ENCODE measurements at places on chromosomes 3 and 15.

DNA sequence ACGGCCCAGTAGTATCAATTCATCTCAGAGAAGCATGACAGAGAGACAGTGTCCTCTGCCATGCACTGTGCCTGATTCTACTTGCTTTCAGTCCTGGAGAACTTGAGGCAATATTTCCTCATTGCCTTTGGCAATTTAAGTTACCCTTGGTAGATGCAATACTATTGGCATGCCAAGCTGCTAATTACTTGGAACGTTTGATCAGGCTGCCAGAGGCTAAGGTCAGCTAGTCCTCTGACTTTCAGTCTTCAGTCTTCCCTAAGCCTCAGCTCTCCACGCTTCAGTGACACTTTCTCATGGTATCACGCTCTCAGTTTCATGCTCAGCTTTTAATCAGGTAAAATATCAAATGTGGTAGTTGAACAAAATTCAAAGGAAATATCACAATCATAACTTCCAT, 13.1 kb upstream of the OSBPL11 start:
- DNase-seq: no peak

- no peak for DNase-seq
Observed at GRCh38 chr3:9780458-9780812, 10.7 kb upstream of the CAMK1 start.

- DNase-seq: no peak
Observed at GRCh38 chr3:106058475-106058874, 189.7 kb upstream of the CBLB start.

DNA sequence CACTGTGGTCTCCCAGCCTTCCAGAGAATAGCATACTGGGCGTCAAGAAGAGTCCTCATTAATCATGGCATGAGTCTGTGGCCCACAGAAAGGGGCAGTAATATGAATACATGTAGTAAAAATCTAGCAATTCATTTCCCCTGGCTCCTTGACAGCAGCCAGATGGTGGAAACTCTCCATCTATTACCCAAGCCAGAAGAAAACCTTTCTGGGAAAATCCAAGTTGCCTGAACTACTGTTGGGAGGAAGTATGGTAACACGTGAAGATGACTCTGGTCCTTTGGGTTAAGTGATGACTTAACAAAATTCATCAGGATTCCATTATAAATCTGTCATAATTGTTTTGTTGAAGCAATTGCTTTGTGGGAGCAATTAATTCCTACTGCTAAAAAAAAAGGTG, 530.5 kb downstream of the FHIT start:
- no peak for DNase-seq

DNA sequence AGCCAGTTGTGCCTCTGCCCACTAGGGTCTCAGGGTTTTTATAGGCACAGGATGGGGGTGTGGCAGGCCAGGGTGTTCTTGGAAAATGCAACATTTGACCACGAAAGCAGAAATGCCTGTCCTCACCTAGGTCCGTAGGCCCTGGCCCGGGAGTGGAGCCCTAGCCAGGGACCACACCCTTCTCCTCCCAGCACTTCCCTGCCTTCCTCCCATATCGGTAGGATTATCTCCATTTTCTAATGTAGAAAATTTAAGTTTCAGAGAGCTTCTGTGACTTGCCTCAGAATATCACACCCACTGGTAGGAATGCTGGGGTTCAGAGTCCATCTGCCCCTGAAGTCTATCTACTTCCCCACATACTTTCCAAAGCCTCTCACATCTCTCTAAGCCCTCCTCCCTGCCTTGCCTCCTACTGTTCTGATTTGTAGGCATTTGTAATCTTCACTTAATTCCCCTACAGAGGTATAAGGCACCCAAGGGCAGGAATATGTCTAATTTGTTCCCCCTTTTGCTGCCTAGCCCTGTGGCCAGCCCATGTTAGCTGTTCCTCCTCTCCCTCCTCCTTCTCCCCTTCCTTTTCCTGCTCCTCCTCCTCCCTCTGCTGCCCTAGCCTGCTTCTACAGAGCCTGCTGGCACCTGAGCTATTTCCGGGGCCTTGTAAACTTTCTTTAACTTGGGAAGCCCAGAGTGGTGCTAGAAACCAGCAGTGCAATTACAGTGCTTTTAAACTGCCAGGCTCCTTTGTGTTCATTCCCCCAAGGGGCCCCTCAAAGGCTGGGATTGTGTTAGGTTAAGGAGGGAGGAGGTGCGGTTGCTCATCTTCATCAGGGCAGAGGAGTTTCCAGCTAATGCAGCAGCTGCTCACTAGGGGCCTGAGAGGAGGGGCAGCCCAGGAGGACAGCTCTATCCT, 71.1 kb downstream of the MRPL46 start:
- DNase-seq: no peak

DNA sequence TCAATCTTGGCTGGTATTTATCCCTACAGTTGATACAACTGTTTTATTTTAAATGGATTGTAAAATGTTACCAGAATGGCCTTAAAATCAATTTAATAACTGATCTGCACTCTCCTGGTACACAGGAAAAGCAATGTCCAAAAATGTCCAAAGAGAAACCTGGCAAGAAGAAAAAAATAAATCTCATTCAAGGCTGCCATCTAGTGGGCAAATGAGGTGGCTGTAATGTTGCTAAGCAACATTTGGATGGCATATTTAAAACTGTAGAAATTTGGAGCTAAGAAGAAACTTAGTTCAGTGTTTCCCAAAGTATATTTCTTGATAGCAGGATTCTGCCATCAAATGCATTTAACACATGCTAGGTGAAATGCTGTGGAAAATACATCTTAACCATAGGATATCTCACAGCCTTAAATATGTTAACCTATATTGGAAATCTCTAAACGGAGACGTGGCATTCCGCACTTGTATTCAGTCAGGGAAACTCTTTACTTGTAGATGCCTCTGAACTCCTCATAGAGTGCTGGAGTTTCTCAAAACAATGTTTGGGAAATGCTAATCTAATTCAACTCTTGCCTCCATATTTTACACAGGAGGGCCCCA, 216.8 kb downstream of the ERC2 start:
- no peak for DNase-seq

DNA sequence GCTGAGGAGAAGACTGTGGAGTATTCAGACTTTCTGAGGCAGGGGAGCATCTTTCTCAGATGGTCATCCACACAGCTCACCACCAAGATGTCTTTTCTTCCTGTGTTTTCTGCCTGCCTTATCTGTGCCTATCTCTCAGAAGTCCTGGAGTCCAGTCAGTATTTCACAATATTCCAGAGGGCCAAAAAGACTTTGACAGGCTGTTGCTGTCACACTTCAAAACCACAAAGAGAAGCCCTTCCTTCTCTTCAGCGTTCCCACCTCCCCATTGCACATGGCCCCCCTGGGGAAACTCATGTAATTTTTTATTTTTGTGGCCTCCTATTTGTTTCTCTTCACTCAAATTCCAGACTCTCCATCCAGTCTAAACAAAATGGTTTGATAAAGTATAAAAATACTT, 585.2 kb downstream of the EPHA3 start:
- no peak for DNase-seq

- DNase-seq: no peak
Observed at GRCh38 chr3:14322001-14322400, 80.4 kb upstream of the SLC6A6 start.

- DNase-seq: no peak
Observed at GRCh38 chr15:70198441-70199123, 100.9 kb upstream of the TLE3 start.

DNA sequence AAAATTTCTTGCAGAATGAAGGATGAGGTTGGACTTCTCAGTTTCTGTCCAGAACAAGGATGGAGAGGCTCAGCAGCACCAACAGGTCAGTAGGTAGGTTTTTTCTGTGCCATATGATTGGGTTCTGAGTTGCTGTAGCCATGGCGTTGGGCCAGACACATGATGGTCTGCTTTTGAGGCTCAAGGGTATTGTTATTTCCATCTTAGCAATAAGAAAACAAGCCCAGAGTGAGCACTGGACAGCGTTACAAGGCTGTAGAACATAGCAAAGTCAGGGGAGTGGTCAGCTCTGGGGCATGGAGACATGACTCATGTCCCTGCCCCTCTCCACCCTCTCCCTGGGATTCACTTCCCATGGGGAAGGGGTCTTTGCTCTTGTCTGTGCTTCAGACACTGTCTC, 137.6 kb upstream of the TOPAZ1 start:
- no peak for DNase-seq

DNA sequence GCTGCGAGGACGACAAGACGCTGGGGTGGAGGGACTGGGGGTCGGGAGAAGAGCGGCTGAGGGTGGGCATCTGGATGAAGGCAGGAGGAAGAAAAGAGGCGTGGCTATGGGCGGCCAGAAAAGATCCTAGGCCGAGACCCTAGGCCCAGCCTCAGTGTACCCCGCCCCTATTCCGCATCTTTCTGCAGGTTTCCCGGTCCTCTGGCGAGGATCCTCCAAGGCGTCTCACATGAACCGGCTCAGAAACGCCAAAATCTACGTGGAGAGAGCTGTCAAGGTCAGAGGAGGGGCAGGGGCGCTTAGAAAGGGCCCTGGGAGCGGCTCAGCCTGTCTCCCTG, 340 bp downstream of the TTLL3 start:
- DNase-seq: no peak

GRCh38 chr15:82135638-82136037, 89.8 kb upstream of the MEX3B start:
- no peak for DNase-seq

GRCh38 chr15:51137024-51137423, 42.3 kb upstream of the TNFAIP8L3 start:
- DNase-seq: no peak

DNA sequence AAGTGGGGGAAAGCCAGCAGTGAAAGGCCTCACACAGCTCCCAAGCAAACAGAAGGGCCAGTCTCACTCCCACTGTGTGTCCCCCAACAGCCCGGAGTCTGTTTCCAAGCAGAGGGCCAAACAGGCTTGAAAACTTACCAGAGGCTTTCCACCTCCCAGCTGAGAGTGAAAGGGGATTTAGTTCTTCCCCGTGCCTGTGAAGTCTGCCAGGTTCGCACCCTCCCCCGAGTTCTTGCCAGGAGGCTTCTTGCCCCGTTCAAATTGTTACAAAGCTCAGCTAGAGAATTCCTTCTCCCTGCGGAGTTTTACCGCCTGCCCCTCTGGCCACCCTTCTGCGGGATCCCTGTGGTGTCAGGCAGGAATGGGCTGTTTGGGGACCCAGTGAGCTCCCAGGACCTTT, 68.0 kb upstream of the WNT7A start:
- no peak for DNase-seq

GRCh38 chr3:79047581-79047980, 720.2 kb downstream of the ROBO1 start:
- DNase-seq: no peak

- DNase-seq: no peak
Observed at GRCh38 chr15:41161736-41162135, 45.7 kb upstream of the INO80 start.

DNA sequence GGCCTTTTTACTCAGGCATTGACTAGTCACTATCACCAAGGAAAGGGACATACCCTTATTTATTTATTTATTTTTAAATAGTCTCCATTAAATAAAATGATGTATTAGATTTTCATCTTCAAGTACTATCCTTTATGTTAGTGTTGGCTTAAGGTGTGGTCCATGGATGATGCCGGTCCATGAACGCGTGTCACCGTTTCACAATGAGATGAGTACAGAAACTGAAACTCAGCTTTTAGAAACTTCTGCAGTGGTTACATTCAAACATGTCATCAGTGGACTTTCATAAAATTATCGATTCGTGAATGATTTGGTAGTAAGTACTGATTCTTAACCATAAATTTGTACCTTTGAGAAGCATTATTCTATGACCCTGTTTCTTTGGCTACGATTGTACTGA, 166.6 kb downstream of the SATB1 start:
- no peak for DNase-seq

DNA sequence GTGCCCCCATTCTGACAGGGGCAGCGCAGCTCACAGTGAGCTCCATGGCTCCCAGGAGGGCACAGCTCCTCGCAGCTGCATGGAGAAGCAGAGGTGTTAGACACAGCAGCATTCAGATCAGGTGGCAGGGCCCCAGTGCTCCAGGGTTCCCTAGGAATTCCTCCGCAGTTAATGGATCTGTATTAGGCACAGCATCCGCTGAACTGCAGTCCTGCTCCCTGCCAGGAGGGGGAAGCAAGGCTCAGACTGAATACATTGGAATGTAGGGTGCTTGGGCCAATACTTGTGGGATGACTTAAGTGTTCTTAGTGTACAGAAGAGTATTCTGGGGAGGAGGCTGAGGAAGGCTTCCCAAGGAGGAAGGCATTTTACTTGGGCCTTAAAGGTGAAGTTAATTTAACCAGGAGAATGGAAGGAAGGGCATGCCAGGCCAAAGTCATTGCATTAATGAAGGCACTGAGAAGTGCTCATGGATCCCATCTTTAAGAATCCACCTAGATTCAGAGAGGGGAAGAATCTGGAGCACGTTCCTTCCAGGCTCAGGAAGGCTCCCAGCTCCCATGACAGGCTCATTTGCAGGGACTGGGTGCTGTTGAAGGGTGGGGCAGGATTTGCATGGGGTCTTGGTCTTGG, 111.6 kb downstream of the RAB11A start:
- DNase-seq: no peak

DNA sequence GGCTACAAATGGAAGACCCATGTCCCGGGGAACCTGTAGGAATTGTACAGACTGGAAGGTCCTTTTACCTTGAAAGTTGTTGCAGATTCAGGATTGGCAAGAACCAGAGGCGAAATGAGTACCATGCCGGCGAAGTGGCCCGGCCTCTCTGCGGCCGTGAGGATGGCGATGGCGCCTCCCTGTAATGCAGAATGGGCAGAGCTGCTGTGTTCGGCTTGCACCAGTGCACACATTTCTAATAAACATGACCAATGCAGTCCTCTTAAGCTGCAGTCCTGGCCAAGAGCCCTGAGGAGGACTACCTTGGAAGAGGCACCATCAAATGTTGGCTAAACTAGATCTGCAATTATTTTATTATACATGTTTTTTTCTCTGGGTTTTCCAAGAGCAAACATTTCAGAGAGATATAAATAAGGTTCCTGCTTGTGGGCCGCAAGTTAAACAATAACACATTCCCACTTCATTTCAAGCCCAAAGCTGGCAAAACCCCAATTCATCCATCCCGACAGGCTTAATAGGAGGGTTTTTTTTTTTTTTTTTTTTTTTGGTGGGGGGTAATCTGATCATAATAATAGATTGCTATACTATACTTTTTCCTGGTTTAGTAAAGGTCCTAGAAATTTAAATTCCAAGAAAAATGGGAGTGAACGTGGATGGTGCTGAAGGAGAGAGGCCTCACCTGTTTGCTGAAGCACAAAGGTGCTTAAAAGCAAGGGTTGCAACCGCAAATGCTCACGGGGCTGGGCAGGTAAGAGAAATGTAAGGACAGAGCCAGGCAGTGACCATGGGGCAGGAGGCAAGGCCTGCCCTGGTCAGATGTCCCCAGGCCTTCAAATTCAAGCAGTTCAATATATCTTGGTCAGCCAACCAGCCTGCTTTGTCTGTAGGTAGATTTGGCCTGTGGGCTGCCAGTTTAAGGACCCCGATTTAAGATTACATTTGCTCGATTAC, 48.5 kb downstream of the ABTB1 start:
- DNase-seq: no peak

Data from activated T-helper 1 cell treated with anti-CD3 and anti-CD28 coated beads, Interleukin-2, amount 50 U/mL, for 16 hours (primary cell).